ENCODE measurements at places on chromosomes 5 and 9.

DNA sequence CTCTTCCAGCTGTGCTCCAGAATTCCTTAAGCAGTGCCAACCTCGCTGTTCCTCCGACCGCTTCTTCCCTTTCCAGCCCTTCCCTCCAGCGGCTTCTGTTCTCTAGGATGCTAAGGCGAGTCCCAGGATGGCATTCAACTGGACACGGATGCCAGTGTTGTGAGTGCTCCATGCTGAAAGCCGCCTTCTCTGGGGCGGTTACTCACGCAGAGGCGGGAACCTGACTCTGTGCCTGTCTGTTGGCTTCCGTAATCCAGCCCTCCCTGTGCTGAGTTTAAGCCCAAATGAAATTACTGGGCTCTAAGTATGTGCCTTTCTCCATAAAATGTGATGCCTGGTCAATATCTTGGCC, 20.2 kb downstream of the COL5A1 start:
- DNase-seq = no peak

DNA sequence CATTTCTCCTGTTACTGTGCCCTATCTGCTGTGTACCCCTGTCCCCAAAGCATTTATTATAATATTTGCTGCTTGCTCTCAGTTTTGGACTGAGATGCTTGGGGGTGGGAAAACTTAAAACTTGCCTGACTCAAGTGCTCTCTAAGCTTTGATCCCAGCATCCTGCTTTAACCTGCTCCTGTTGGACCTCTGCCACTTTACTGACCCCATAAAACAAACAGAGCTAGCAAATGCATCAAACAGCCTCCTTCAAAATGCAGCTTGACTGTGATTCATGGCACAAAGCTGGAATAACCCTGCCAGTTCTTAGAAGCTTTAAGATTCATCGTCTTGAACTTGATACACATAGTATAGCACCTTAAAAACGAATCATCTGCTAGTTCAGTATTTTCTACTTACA, 212.5 kb downstream of the DEPDC1B start:
- DNase-seq = no peak

DNA sequence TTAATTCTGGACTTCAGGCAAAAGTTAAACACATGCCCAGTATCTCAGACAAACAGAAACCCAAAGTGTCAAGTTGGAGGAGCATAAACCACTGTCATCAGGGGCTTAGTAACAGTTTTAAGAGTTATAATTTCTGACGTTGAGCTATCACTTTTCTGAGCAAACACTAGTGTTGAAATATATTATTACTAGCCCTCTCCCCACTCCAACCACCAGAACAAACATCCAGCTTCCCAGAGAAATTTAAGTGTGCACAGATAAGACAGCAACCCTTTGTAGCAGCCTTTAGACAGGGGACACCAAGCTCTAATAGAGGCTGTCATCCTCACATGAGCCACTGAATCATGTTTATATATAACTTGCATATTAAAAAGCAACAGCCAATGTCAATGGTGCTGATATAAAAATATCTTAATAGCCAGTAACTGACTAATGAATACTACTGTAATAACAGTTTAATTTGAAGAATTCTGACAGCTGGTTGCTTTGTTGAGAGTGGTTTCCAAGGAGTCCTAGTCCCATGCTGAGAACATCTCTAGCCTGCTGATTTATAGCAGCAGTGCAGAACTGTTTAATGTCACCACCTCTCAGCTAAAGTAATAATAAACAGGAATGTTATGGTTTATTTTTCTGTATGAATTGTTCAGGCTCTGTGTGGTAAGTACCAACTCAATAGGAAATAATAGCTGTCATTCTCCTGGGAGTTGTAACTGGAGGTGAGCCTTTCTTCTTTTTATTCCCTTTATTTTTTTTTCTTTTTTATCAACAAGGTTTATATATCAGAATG, 528.7 kb upstream of the ZNF608 start:
- peak; percentile 26 for DNase-seq

GRCh38 chr5:95940758-95941682, 20.6 kb downstream of the ELL2 start:
- no peak for DNase-seq

- no peak for DNase-seq
These were observed 2.9 kb upstream of the C7 start for GRCh38 chr5:40906351-40906751.

Data from fibroblast of skin of left biceps (primary cell).